Naive thymus-derived CD4-positive, alpha-beta T cell (primary cell): ENCODE measurements at places on chromosomes 5 and 9. TPM values are rescaled to one million over a fixed set of nuclear protein-coding genes. Genes with fewer than 3 reads are reported as not detected.

Gene PCDHA10
- not detected for total RNA-seq

Gene IL33
- total RNA-seq, result not detected in 2 replicates

Gene CFAP157
- 0.22 TPM for total RNA-seq

Gene SYK
- total RNA-seq, result 8.5 TPM

Gene SLC6A3
- total RNA-seq, result 0.07 TPM in 1 of 2 replicates, not detected in the other

Gene ACSL6
- total RNA-seq, result 39.4 TPM

Gene DAB2IP
- total RNA-seq, result not detected in 2 replicates

Gene CMBL
- total RNA-seq, result 0.21 TPM

Gene SLCO6A1
- not detected for total RNA-seq

Gene GBGT1
- 5.5 TPM for total RNA-seq

Gene NR6A1
- 0.78 TPM for total RNA-seq

Gene HTR4
- not detected for total RNA-seq

Gene LHX2
- not detected for total RNA-seq

Gene NLN
- 4.1 TPM for total RNA-seq

Gene NMRK1
- total RNA-seq, result 103 TPM

Gene PTAR1
- 59.6 TPM for total RNA-seq

Gene SLC22A4
- 7.5 TPM for total RNA-seq

Gene LMNB1
- total RNA-seq, result 35.4 TPM
